ENCODE measurements at places on chromosomes 5 and 9. TPM values are rescaled to one million over a fixed set of nuclear protein-coding genes. Genes with fewer than 3 reads are reported as not detected.

- no peak for DNase-seq
Measured at GRCh38 chr5:140609126-140609525, 23.8 kb downstream of the CD14 start.

- DNase-seq, result no peak
Measured at GRCh38 chr5:37565062-37565670, 186.0 kb downstream of the WDR70 start.

DNA sequence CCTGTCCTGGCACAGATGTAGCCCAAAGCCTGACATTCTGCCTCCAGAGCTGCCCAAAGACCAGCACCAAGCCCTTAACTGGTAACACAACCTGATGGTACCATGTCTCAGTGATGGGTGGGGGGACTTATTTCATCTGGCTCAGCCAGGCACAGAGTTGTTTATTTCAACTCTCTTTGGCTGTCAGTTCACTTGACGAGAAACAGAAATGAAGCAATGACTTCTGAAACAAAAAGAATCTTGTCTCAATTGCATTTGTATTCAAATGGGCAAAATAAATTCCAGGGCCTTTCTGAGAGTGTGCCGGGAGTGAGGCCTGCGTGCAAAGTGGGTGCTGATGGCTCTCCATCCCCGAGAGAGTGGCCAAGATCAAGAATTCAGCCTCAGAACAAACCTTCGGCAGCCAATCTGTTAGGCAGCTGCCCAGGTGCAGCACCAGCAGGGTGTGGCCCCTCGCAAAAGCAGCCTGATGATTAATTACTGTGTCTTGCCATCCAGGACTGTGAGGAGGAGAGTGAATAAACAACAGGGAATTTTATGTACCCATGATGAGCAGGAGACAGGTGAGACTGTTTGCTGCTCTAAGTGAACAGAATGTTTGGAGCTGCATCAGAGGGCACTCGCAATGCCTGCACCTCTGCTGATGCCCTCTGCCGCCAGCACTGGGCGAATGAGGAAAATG lies 238.0 kb downstream of the HSPA4 start:
- no peak for DNase-seq

DNA sequence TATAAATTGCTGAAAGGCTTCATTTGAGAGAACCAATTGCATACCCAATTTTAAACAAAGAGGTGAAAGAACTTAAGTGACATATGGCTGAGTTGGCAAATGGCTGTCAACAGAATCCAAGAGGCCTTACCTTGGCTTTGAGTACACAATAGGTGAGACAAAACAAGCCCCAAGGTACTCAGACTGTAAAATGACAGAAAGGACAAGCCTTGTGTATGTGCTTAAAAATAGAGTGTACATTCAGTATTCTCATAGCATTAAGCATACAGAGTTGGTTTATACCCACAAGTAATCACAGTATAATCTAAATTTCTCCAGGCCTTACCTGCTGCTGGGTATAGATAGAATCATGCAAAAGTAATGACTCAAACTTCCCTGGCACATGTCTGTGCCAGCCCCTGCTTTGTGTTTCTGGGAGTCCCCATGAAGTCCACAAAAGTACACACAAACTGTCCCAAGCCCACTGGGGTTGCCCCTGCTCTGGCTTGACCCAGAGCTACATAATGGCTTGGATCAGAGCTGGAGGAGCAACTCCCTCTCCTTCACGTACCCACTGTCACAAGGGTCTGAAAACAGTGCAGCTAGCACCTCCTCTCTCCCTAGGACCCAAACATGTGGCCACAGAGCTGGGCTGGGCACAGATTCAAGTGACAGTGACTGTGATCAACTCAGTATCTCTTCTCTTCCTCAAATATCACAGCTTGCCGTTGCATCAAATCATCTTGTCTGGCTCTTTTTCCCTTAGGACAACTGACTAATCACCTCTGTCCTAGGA lies 250.8 kb downstream of the ENC1 start:
- DNase-seq, result no peak

- no peak for DNase-seq
Measured at GRCh38 chr5:138686668-138687067, 66.6 kb upstream of the CTNNA1 start.

- no peak for DNase-seq
Measured at GRCh38 chr5:139708434-139708861, 60.3 kb downstream of the CXXC5 start.

GRCh38 chr9:76143834-76144233 lies 250.4 kb downstream of the RFK start:
- DNase-seq, result no peak

- no peak for DNase-seq
Measured at GRCh38 chr9:112853882-112854585, 36.6 kb downstream of the SLC46A2 start.

- no peak for DNase-seq
Measured at GRCh38 chr5:99285606-99286005, 356.8 kb upstream of the CHD1 start.

- DNase-seq, result no peak
Measured at GRCh38 chr9:81146684-81147337, 542.5 kb downstream of the TLE1 start.

DNA sequence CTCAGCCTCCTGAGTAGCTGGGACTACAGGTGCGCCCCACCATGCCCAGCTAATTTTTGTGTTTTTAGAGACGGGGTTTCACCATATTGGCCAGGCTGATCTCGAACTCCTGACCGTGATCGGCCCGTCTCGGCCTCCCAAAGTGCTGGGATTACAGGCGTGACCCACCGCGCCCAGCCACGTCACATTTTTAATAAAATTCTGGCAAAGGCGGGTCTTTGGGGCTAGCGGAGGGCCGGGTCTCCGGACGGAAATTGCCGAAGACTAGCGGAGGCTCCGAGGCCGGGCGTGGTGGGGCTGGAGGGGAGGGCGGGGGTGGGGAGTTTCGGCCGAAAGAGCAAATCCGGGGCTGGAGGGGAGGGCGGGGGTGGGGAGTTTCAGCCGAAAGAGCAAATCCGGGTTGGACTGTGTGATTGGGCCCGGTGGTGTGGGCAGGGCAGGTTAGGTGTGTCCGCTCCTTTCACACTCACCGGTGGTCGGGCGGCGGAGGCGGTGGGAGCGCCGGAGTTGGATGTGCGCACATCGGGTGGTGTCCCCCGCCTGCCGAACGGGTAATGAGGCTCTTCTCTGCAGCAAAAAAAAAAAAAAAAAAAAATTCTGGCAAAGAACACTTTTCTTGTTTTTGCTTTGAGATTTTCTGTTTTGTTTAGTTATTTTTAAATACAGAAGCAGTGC lies 27.1 kb downstream of the RUFY1 start:
- DNase-seq, result no peak

- DNase-seq, result no peak
Measured at GRCh38 chr5:138371454-138371853, 19.0 kb downstream of the KDM3B start.

DNA sequence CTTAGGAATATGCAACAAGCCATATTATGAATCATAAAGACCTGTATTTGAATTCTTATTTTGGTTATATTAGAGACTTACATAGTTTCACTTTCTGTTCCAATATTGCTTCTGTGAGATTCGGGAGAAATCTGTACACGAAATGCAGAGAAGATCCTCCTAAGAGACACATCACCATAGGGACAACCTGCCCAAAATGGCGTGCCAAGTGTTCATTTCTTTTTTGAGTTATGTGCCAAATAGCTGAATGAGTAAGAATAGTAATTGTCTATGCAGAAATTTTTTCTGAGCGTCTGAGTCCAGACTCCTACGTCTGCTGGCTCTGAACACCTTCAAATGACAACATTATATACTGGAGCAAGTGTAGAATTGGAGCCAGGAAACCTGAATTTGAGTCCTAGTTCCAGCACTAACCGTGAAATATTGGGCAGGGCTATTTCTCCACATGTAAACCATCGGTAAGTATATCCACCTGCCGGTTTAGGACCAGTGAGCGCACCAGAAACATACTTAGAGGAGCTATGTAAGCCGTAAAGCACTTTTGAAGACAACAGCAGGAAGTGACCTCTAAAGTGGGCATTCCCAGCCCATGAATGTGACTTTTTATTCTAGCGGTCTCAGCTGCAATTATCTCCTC lies 163.9 kb upstream of the DMRT1 start:
- no peak for DNase-seq

- no peak for DNase-seq
Measured at GRCh38 chr5:87944553-87945285, 323.9 kb downstream of the TMEM161B start.

DNA sequence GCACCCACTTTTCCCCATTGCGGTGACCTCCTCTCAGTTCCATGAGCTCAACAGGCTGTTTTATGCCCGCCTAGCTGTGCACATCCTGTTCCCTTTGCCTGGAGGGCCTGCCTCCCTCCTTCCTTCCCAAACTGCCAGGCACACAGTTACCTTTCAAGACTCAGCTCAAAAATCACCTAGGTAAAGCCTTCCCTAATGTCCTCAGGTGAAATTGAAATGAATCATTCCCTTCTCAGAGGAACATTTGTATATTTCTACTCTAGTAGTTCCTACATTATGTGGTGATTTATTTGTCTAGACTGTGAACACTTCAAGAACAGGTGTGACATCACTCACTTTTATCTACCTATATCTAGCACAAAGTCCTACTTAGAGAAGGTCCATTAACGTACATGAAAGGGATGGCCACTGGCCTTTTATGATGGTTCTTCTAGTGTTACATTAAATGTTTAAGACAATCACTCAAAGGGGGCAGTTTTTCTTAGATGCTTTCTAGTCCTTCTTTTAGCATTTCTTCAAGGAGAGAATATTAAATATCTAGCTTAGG lies 103.5 kb upstream of the EQTN start:
- DNase-seq, result no peak

GRCh38 chr5:41095324-41096101 lies 24.4 kb upstream of the MROH2B start:
- no peak for DNase-seq

GRCh38 chr9:99296291-99296951 lies 74.3 kb downstream of the SEC61B start:
- no peak for DNase-seq

DNA sequence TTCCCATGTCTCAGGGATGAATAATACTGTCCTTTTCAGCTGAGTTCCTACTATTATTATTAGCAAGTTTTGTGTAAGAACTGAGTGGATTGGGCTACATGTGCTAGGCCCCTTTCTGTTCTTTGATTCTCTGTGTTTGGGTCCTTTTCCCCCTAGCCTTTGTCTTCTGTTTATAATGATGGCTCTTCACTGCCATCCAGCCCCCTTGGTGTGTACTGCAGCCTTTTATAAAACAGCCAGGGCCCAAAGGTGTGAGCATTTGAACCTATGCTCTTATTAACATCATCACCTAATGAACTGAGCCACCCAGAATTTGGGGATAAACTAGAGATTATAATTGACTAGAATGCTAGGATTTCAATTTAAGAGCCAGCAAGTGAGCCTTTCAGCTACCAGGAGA lies 52.6 kb downstream of the PLAC8L1 start:
- DNase-seq, result no peak

GRCh38 chr5:55149308-55149795 lies 10.6 kb upstream of the GPX8 start:
- no peak for DNase-seq

DNA sequence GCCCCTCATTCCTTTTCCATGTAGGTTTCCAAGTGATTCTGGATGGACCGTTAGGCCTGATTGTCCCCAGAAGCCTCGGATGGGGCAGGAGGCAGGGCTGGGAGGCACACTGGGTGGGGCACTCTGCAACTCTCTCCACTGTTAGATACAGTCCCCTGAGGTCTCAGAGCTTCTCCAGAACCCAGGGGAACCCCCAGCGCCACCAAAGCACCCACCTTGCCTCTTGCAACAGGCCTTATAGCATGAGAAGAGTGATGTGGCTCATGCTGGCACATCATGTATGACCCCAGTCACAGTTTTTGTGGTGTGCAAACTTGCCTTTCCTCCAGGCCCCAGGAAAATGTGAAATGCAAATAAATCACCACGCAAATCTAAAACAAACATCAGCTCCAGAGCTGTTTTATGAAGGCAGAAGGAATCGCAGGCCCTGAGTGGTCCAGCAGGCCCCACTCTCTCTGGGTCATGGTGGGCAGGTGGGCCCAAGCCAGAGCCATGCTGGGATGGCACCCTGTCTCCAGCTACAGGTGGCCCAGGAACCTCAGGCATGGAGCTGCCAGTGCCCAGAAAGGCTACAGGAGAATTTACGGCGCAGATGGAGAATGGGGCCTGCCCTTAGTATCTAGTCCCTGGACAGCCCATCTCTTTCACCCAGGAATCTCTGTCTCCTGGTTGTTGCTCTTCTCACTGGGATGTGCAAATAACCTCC lies 36.3 kb upstream of the CDKN2AIPNL start:
- no peak for DNase-seq

GRCh38 chr9:131616983-131617604 lies 71.8 kb downstream of the PRRT1B start:
- no peak for DNase-seq

- DNase-seq, result no peak
Measured at GRCh38 chr9:114995681-114996221, 65.4 kb upstream of the TNFSF8 start.

- no peak for DNase-seq
Measured at GRCh38 chr5:146410272-146410671, 36.9 kb upstream of the TCERG1 start.

GRCh38 chr5:170126626-170127025 lies 20.9 kb downstream of the FOXI1 start:
- no peak for DNase-seq

DNA sequence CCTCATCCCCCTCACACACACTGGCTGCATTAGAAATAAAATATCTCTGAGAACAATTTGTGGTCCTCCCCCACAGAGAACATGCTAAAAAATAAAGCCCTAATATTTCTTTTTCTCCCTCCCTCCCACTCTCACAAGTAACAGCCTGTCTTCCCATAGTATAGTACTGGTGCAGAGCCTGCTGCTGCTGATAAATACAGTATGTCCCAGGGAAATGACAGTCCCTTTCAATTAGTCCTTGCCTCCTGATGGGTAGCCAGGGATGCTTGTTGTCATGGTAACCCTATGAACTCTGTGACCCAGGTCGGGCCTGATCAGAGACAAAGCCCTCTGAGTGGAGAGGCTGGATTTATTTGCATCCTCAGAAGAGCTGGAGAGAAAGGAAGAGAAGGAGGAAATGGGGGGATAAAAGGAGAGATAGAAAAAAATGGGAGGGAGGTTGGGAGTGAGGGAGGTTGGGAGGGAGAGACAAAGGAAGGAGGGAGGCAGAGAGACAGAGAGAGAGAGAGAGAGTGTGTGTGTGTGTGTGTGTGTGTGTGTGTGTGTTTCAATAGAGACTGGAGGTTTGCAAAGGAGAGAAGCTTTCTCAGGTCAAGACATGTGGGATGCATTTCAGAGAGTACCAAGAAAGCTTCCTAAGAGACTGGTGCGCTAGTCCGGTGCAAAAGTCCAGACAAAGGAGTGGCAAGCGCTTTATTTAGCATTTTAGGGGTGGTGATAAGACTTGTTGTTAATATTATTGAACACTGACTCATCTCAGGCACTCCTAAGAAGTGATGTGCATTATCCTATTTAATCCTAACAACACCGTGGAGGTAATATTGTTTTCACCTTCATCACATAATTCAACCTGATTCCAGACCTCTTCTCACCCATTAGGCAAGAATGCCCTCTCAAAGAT lies 260.8 kb downstream of the FAM114A2 start:
- DNase-seq, result no peak

- DNase-seq, result no peak
Measured at GRCh38 chr5:51712201-51712600, 329.0 kb downstream of the ISL1 start.

Gene ADAMTS19
- total RNA-seq, result 0.23 TPM

Gene NR6A1
- total RNA-seq, result 2.4 TPM

Gene PCDHGB3
- total RNA-seq, result 0.83 TPM

Gene NMUR2
- total RNA-seq, result not detected

Gene CLINT1
- 45.6 TPM for total RNA-seq

Gene RABEPK
- total RNA-seq, result 22.9 TPM

Gene LCN15
- total RNA-seq, result not detected

Gene TMEFF1
- 0.20 TPM for total RNA-seq

Gene SLC6A3
- total RNA-seq, result not detected

Gene GHR
- 76.6 TPM for total RNA-seq

Gene INVS
- 16.1 TPM for total RNA-seq

Gene FGF1
- total RNA-seq, result 0.25 TPM

Data from left lobe of liver (tissue), 2 donors.